ENCODE measurements at places on chromosomes 1 and 21.

DNA sequence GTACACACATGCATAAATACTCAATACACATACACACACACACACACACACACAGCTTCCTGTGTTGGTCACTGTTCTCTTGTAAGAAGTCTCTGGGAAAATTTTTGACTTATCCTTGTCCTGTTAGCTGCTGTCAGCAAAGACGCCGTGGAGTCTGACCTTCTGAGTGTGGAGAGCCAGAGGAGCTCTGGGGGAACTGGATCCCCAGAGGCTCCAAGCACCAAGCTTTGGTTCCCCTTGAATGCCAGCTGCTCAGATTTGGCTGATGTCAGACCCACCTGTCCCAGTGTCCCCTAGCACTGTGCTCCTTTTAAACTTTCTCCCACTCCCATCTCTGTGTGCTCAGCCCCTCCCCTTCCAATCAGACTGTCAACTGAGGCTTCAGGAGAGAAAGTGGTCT, 319.1 kb downstream of the CAMTA1 start:
- no peak for DNase-seq

DNA sequence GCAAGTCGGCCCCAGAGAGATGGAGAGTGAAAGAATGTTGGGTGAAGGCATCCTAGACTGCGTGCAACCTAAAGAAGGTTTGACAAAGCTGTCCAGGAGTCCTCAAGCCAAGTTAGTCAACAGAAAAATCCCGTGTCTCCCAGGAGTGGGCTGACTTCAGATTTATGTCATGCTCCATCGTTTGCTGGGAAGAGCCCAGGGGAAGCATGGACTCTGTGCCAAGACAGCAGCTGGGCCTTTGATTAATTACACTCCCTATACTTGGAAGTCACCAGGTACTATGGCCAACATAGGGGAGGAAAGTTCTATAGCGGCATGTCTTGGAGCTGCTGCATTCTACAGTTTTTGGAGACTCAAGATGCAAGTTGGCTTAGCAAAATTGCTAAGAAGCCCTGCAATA, 247.4 kb downstream of the KAZN start:
- no peak for DNase-seq

- DNase-seq, result no peak
Measured at GRCh38 chr1:96079581-96079980, 642.0 kb upstream of the PTBP2 start.

- DNase-seq, result peak; percentile 74
Measured at GRCh38 chr1:32273391-32274208, 18.3 kb upstream of the HDAC1 start.

DNA sequence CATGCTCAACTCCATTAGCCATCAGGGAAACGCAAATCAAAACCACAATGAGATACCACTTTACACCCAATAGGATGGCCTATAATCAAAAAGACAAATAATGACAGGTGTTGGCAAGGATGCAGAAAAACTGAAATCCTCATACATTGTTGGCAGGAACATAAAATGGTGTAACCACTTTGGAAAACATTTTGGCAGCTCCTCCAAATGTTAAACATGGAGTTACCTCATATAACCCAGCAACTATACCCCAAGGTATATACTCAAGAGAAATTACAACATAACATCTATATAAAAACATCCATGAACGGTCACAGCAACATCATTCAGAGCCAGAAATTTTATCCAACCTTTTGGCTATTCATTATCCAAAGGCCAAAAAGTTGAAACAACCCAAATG, 11.6 kb downstream of the EIF4G3 start:
- no peak for DNase-seq

GRCh38 chr1:68128820-68129219, 78.4 kb upstream of the DIRAS3 start:
- DNase-seq, result no peak

DNA sequence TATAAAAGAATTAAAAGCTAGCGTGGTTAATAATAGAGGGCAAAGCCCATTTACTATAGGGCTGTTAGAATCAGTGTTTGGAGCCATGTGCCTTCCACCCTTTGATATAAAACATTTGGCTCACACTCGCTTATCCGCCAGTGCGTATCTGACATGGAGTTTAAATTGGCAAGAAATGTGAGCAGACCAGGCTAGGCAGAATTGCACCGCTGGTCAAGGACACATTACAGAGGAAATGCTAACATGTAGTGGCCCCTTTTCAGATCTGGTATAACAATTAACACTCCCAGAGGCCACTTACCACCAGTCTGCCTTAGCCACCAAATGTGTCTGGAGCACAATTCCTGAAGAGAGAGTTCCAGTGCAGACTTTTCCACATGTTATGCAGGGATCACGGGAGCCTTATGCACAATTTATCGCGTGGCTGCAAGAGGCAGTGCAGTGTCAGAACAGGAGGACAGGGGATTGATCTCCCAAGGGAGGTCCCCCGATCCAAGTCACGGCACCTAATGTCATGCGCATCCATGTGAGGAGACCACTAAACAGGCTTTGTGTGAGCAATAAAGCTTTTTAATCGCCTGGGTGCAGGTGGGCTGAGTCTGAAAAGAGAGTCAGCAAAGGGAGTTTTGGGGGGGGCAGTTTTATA, 14.0 kb downstream of the GSTM3 start:
- DNase-seq, result no peak

DNA sequence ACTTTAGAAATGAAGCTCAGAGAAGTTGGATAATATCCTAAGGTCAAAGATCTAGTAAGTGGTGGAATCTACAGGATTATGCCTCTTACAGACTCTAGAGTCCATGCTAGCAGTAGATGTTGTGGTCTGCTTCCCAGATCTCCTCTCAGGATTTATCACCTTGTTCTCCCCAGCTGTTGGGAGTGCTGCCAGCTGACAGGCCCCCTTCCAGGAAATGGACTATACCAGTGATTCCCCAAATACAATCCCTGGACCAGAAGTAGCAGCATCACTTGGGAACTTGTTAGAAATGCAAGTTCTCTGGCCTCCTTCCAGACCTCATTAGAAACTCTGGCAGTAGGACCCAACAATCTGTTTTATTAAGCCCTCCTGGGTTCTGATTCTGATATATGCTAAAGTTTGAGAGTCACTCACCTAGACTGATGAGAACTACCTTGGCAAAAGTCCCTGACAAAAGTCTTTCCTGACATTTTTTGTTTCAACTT, 24.5 kb upstream of the NTNG1 start:
- no peak for DNase-seq

DNA sequence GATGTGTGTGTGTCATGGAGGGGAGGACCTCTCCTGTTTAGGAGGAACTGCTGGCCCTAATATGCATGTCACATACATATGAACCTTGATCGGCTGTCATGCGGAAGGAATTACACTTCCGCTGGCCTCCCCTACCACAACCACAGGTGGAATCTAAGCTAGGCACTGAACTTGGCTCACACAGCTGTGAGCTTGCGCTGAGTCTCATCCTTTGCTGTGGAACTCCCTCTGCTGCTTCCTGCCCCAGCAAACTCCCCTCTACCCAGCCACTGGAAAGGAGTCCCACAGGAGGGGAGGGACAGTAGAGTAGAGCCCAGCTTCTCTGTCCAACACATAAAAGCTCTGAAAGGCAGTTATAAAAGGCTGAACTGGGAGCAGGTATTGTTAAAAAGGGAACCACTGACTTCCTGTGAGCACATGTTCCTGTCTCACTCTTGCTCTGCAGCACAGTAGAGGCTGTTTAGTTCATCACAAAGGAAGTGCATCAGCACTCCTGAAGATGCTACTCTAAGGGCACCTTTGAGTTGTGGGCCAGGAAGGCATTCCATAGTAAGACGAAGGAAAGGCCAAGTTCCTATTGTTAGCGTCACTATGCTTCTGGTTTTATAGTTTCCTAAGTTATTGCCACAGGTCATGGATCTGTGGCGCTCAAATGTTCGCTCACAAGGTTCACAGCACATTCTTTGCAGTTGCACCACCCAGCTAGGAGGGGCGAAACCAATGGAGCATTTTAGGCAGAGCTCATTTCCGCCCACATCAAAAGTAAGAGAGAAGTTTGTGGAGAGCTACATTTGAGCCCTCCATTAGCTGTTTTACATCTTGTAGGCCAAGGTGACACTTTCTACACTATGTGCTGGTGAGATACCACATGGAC, 17.7 kb upstream of the PTPRC start:
- peak; percentile 77 for DNase-seq

GRCh38 chr1:37423810-37424209, 50.6 kb upstream of the ZC3H12A start:
- DNase-seq, result no peak

DNA sequence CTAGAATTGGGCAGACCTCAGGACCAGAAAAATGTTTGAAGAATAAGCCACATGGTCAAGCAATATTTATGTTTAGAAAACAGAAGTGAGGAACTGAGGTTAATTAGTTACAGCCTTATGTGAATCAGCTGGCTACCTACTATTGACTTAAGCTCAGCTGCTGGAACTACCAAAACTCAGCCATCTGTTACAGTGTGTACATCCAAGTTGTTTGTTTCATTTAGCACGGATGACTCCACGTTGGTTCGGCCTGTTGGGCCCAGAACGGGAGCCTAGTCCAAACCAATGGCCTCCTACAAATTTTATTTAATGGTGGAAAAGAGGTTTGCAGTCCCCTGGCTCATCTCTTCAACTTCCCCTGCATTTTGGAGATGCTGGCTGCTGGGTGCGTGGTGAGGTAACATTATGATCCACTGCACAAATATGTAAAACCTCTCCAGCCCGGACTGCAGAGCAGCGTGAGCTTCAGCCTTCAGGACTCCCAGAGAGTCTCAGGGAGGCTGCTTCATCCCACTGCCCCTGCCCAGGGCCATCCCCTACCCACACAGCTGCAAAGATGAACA, 143.4 kb downstream of the ZZZ3 start:
- no peak for DNase-seq

DNA sequence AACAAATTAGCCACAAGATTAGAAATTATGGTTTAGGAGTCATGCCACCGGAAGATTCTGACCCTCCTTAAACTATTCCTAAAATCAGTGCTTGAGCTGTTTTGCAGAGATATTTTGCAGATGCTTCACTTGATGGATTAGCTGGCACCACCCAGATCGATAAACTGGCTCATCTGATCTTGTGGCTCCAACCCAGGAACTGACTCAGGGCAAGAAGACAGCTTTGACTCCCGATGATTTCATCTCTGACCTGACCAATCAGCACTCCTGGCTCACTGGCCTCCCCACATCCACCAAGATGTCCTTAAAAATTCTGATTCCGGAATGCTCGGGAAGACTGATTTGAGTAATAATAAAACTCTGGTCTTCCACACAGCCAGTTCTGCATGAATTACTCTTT, 221.6 kb downstream of the RHOU start:
- no peak for DNase-seq

GRCh38 chr1:174364996-174365736, 82.6 kb upstream of the GPR52 start:
- no peak for DNase-seq

DNA sequence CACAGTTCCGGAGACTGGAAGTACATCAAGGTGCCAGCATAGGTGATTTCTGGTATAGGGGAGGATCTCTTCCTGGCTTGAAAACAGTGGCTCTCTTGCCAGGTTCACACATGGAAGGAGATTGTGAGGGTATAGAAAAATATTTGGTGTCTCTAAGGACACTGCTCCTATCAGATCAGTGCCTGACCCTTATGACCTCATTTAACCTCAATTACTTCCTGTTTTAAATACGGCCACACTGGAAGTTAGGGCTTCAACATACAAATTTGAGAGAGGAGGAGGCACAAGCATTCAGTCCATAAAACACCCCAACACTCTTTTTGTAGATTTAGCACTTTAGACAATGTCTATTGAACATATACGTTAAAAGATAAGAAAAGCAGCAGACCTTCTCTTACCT, 37.0 kb downstream of the COL6A1 start:
- no peak for DNase-seq

DNA sequence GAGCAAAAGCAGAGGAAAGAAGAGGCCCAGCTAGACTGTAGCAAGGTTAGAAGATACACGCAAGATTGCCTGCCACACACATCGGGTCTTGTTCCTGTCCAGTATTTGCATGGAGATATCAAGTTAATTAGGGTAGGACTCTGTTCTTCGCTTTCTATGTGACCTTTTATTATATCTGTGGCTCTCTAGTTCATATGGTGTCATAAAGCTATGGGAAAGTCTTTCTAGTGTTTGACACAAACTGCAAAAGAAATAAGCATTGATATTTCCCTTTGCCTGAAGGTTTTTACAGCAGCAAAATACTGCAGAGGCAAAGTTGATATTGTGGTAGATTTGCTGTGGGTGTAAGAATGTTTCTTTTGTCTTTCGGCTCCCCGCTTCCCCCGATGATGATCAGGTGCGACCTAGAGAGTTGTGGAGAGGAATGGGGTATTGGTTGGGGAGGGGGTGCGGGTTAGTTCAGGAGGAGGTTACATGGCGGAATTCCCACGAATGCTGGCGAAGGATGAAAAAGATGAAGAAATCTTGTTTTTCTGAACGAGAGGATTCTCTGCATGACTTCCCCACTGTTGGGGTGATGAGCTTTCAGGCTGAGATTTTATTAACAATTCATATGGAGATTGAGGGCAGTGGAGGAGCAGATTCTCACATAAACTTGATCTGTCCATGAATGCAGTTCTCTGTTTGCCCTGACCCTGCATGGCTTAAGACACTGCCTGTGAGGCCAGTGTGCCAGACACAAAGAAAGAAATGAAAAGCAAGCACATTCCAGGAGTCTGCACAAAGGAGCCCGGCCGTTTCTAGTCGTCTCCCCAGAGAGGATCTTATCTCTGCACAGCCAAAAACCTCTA, 550.2 kb downstream of the USP25 start:
- no peak for DNase-seq

- DNase-seq, result no peak
Measured at GRCh38 chr1:220928725-220929300, 49.6 kb downstream of the HLX start.

DNA sequence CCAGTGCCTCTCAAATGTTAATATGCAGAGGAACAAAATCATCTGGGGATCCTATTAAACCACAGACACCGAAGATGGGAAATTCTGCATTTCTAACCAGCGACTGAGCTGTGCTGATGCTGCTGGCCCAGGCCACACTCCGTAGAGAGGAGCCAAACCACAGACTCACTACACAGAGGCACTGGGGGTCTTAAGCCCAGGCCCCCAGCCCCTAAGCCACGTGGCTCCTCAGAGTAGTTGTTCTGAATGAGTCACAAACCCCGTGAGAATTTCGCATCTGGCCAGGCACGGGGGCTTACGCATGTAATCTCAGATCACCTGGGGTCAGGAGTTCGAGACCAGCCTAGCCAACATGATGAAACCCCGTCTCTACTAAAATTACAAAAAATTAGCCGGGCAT, 2.8 kb upstream of the CELA2A start:
- DNase-seq, result no peak

DNA sequence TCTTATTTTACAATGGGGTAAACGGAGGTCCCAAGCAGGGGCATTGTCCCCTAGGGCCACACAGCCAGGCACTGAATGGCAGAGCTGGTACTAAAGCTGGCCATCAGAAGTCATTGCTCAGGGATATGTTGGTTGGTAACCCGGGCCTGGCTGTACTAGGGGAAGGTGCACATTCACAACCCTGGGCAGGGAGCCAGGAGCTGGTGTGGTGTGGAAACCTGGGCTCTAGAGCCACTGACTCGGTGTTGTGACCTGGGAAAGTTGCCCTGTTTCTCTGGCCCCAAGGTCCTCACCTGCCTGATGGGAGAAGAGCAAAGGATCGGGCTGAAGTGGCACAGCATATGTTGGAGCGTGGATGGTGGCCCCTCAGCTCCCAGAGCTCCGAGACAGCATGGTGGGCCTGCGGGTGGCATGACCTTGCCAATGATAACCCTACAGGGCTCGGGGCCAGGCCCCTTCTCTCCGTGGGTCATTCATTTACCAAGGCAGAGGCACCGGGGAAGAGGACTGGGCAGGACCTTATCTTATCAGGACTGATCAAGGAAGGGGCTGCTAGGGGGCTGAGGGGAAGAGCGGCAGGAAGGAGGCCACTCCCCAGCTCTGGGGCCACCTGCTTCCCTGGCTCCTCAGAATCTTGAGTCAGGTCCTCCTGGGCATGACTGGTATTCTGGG, 274.1 kb downstream of the TRABD2B start:
- DNase-seq, result no peak
